Endothelial cell of coronary artery (primary cell): ENCODE measurements at places on chromosomes 5 and 9. TPM values are rescaled to one million over a fixed set of nuclear protein-coding genes. Genes with fewer than 3 reads are reported as not detected.

The SCGB3A2 gene
- total RNA-seq = not detected in 2 replicates

The CTXN3 gene
- total RNA-seq = not detected in 2 replicates

The KIF4B gene
- 0.19 and 0.27 TPM in 2 replicates for total RNA-seq

The CKMT2 gene
- total RNA-seq = 0.19 TPM in 1 of 2 replicates, not detected in the other

The TMEM252 gene
- not detected in 2 replicates for total RNA-seq
